Heart right ventricle (tissue), 16 donors: ENCODE measurements at places on chromosomes 5 and 9. TPM values are rescaled to one million over a fixed set of nuclear protein-coding genes. Genes with fewer than 3 reads are reported as not detected.

The NME5 gene
- total RNA-seq = 2.0 TPM

The ADGRD2 gene
- total RNA-seq = not detected

The NAIP gene
- total RNA-seq = 6.5 TPM

The DDX4 gene
- not detected for total RNA-seq

The SLC34A1 gene
- total RNA-seq = 0.12 TPM

The CLTB gene
- total RNA-seq = 192 TPM

The STPG3 gene
- not detected for total RNA-seq

The ADAMTS2 gene
- 2.8 TPM for total RNA-seq

The CCL27 gene
- total RNA-seq = not detected

The SLC38A9 gene
- total RNA-seq = 9.1 TPM

The FREM1 gene
- 3.3 TPM for total RNA-seq

The KCNIP1 gene
- total RNA-seq = 0.67 TPM

The ADRA1B gene
- 1.2 TPM for total RNA-seq

The ZNF354C gene
- total RNA-seq = 3.9 TPM

The SAXO1 gene
- not detected for total RNA-seq

The SPIN1 gene
- 44.8 TPM for total RNA-seq

The SNCAIP gene
- total RNA-seq = 1.2 TPM

The DEPDC1B gene
- not detected for total RNA-seq

The GRM6 gene
- not detected for total RNA-seq
